ENCODE measurements at places on chromosomes 7 and 10.

DNA sequence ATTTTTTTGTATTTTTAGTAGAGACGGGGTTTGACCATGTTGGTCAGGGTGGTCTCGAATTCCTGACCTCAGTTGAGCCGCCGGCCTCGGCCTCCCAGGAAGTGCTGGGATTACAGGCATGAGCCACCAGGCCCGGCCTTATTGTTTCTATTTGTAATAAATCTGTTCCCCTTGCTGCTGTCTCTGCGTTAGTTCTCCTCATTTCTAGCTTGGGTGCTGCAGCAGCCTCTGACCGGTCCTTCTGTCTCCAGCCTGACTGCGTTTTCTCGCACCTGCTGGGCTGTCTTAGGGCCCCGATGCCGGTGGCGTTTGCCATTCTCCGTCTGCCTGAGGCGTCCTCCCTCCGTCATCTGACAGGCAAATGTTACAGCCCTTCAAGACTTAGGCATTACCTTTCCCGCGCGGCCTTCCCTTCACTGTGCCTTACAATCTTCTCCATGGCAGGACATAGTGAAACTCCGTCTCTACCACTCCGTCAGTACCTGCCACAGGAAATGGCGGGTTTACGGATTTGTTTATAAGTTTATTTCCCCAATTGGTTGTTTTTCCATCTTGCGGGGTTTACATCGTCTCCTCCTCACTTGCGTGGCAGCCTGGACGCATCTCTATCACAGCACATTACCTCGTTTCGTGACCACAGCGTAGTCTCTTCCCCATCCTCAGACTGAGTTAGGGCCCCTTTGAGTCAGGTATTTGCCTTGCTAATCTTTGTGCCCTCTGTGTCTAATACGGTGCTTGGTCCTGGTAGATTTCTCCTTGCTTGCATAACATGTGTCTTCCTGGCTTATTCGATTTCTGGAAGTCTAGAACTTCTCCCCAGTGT is 2.3 kb upstream of the GIMAP8 start:
- no peak for DNase-seq

DNA sequence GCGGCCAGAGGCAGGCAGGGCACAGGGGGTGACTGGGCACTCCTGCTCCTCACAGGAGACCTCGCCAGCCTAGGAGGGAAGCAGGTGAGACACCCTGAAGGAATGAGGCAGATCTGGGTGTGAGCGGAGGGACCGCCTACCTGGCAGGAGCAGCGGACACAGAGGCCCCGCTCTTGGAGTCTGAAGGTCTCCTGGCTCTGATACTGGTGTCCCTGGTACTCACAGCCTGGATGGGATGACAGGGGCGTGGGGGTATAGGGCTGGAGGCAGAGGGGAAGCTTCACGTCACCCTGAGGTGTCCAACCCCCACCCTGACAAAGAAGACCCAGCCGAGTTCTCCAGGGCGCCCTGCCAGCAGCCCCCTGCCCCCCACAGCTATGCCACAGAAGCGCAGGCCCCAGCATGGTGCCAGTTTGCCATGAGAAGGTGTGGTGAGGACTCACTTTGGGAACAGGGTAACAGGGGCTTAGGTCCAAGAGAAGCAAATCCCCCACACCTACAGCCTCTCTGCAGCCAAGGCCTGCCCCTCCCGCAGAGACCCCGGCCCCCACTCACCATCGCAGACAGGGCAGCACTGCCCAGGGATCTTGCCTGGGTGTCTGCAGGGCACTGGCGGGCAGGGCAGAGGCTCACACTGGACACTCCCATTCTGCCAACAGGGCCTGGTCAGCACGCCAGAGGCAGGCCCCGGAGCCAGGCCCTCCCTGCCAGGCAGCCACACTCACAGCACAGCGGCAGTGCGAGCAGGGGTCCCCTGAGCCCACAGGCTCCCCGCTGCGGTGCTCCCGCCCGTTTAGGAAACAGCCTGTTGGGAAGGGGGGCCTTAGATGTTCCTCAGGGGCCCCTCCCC is 17.0 kb downstream of the KCP start:
- DNase-seq, result no peak

GRCh38 chr10:33057620-33058019 is 99.6 kb upstream of the ITGB1 start:
- no peak for DNase-seq

DNA sequence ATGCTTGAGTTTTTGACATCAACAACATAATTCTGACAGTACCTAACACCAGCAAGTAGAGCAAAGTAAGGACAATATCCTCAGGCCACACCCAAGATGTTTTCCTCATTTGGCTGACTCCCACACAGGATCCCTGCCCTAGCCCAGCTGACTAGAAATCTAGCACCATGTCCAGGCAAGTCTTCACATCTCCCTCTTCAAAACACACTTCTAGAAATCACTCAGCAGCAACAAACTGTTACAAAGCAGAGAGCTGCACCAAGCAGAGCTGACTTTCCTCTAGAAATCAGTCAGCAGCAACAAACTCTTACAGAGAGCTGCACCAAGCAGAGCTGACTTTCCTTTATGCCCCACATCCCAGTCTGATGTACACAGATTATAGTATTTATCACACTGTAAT is 7.7 kb downstream of the TMEM168 start:
- no peak for DNase-seq

GRCh38 chr7:39463252-39463651 is 103.0 kb upstream of the YAE1 start:
- no peak for DNase-seq

DNA sequence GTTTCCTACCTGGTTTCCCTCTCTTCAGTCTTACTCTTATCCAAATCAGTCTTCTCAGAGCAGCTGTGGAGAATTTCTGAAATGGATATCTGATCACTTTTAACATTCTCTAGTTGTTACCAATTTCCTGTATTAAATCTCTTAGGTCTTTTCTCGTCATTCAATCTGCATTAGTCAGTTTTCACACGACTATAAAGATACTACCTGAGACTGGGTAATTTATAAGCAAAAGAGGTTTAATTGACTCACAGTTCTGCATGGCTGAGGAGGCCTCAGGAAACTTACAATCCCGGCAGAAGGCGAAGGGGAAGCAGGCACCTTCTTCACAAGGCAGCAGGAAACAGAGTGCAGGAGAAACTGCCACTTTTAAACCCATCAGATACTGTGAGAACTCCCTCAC is 444.8 kb downstream of the GATA3 start:
- DNase-seq, result no peak

- no peak for DNase-seq
Measured at GRCh38 chr10:101043363-101043707, 12.3 kb downstream of the SFXN3 start.

DNA sequence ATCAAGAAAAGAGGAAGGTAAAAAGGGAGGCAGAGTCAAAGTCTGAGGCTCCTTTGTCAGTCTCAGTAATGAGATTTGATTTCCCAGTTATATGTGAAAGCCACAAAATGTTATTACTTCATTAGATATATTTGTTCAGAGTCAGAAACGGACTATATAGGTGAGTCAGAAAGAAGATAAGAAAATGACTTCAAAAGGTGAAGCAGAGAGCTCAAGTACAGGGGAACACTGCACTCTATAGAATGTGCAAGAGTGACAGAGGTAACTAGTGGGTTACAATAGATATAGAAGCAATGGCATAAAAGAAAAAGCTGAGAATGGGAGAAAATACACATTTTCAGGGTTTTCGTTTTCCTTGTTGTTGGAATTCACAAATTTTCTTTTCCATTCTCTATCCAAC is 43.3 kb downstream of the DGKB start:
- DNase-seq, result no peak

GRCh38 chr7:76020031-76020714 is 25.8 kb upstream of the TMEM120A start:
- DNase-seq, result peak; percentile 43

GRCh38 chr10:7895699-7896090 is 77.4 kb downstream of the TAF3 start:
- DNase-seq, result no peak

- DNase-seq, result no peak
Measured at GRCh38 chr10:97647556-97647955, 7.1 kb downstream of the PI4K2A start.

- DNase-seq, result no peak
Measured at GRCh38 chr7:13259930-13260329, 572.5 kb downstream of the ARL4A start.

GRCh38 chr7:135341049-135341448 is 107.4 kb downstream of the STRA8 start:
- DNase-seq, result no peak

- DNase-seq, result no peak
Measured at GRCh38 chr10:96683065-96683464, 37.2 kb downstream of the PIK3AP1 start.

- DNase-seq, result no peak
Measured at GRCh38 chr7:128217030-128217805, 23.9 kb upstream of the LEP start.

DNA sequence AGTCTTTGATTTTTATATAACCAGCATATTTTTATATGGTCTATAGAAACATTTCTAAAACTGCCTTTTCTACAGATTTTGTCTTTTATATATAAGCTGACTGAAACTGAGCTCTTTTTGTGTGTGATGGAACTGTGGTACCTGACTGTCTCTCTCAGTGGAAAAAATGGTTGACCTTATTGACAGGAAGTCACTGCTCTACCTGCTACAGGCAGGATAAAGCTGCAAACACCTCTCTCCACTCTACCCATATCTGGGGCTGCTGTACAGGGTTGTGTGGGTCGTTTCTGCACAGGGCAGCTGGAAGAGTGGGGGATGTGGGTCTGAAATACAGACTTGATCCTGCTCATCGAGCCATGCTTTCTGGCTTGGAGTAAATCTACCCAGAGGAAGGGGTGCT is 48.5 kb downstream of the BBS9 start:
- DNase-seq, result no peak

- peak; percentile 1 for DNase-seq
Measured at GRCh38 chr10:33484787-33485186, 150.3 kb upstream of the NRP1 start.

DNA sequence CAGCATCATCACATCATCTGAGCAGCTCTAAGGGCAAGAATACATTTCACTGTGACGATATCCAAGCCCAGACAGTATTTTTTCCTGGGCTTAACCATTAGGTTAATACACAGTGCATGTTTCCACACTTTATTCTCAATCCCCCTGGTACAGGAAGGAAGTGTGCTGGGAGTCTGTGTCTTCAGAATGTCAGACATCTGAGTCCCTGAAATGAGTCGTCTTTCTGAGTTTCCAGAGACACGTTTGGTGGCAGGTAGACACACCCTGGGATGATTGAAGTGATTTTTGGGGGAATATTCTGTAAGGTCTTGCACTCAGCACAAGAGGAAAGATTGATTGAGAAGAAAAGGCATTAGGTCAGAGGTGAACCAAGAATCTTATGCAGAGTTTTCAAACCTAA is 13.1 kb upstream of the SHH start:
- DNase-seq, result no peak

- DNase-seq, result no peak
Measured at GRCh38 chr10:63013755-63014154, 119.4 kb upstream of the NRBF2 start.

DNA sequence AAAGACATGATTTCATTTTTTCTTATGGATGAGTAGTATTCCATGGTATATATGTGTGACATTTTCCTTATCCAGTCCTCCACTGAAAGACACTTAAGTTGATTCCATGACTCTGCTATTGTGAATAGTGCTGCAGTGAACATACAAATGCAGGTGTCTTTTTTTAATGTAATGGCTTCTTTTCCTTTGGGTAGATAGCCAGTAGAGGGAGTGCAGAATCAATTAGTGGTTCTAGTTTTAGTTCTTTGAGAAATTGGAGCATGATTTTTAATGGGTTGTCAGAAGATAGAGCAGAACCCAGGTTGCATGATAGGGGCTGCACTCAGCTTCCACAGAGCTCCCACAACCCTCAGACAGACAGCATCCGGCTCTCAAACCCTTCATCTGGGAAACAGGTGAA is 152.9 kb upstream of the PLXDC2 start:
- no peak for DNase-seq

DNA sequence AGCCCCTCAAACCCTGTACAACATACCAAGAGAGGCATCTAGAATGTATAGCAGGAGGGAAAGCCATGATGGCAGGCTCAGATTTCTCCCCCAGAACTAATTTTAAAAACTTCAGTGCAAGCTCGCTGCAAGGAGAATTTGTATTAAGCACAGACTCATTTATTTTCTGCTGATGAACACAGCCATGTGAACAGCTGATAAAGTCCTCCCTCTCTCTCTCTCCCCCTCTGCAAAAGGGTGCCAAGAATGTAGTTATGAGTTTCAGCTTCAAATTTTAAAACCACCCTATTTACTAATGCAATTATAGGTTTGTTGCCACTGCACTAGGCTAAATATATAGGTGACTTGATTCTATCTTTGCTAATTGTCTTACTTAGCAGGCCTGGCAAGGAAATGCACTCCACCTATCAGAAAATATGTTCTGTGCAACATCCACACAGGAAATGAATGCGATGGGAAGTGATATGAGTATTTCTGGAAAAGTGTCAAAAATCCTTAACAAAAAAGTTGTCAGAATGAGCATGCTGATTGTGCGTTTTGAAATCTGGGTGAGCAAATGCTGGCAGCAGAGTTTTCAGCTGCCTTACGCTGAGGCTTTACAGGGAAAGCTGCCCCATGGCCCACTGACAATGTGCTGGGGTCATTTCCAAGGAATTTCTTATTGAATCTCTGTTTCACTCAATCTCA is 43.4 kb upstream of the GHITM start:
- no peak for DNase-seq

GRCh38 chr7:129615018-129615417 is 3.5 kb downstream of the NRF1 start:
- no peak for DNase-seq

GRCh38 chr7:94088560-94088959 is 84.4 kb upstream of the BET1 start:
- DNase-seq, result no peak

DNA sequence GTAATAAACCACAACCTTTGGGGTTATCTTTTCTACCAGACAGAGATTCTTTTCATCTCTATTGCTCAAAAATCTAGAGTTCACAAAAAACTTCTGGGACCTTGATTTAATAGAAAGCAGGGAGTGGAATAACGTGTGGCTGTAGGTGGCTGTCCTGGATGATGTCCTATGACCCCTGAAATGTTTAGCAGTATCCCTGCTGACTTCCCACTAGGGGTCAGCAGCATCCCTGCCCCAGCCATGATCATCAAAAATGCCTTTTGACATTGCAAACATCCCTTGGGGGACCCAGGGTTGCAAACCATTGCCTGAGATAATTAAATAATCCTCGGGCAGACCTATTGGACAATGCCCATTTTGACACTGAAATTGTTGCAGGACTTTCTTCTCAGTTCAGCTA is 177.1 kb downstream of the USP6NL start:
- DNase-seq, result no peak

DNA sequence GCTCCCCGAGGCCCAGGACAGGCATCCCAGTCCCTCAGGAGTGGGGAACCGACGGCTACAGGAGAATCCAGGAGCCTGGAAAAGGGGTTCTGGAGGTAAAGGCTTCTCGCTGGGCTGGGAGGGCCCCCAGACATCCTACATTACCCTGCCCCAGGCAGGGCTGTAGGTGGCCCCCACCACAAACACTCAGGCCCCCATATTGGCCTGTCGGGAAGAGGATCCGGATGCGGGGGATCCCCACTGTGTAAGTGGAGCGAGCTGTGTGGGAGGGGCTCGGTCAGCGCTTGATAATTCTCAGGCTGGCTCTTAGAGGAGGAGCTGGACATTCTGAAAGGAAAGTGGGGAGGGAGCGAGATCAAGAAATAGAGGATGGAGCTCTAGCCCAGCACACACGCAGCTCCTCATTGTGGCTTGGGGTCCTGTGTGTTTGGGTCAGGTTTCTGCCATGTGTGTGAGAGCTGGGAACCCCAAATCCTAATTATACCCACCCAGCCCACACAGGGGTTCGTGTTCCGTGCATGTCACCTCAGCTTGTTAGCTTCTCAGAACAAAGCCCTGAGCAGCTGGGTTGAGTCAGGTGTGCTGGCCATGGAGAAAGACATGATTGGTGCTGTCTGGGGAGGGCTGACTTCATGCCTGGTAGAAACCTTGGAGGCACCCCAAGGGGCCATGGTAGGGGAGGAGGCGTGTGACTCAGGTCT is 49.4 kb downstream of the ZNF467 start:
- DNase-seq, result no peak

Data from NCI-H2171 treated with DMSO at 0.1 percent for 48 hours (cell line).